ENCODE measurements at places on chromosomes 12 and 14. TPM values are rescaled to one million over a fixed set of nuclear protein-coding genes. Genes with fewer than 3 reads are reported as not detected.

DNA sequence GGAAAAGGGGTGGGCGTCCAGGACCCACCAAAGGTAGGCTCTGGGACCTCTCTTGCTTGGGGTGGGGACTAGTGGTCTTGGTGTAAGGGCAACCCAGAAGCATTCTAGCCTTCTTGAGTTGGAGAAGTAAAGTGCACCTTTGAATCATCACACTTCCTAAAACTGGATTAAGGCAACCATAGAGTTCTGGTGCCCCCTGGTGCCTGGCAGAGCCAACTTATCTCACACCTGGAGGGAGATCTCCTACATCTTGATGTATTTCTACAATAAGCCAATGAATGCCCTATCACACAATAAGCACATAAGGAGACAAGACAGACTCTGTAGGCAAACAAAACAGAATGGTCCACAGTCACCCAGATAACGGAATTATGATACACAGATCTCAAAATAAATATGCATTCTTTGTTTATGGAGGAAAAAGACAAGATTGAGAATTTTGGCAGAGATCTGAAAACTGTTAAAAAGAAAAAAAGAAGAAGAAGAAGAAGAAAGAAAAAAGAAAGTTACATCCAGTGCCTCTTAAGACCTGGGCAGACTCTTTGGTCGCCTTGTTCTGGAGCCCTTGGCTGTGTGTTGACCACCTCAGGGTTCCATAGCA, 95.9 kb upstream of the PPP2R5C start:
- H3K4me3 ChIP-seq = no peak overlapping the region
- H3K27me3 ChIP-seq = peaks cover 8% of the 10 kb centered on the region
- no peaks in the 10 kb centered on the region for H3K4me1 ChIP-seq
- no peak overlapping the region for H3K27ac ChIP-seq

GRCh38 chr12:26870491-26871419, 37.8 kb upstream of the ITPR2 start:
- H3K36me3 ChIP-seq = no peaks in the 10 kb centered on the region
- H3K27me3 ChIP-seq = no peaks in the 10 kb centered on the region
- no peak overlapping the region for H3K4me3 ChIP-seq
- DNase-seq = no peak
- peaks cover 5% of the 10 kb centered on the region for H3K4me1 ChIP-seq
- H3K27ac ChIP-seq = no peak overlapping the region

- H3K4me1 ChIP-seq = peaks cover 23% of the 10 kb centered on the region
- no peak for DNase-seq
- no peaks in the 10 kb centered on the region for H3K36me3 ChIP-seq
- no peak overlapping the region for H3K27ac ChIP-seq
These were observed 2.7 kb downstream of the APOLD1 start for GRCh38 chr12:12788131-12788530.

GRCh38 chr14:53748691-53749090, 207.9 kb downstream of the BMP4 start:
- H3K4me1 ChIP-seq = no peaks in the 10 kb centered on the region
- no peak overlapping the region for H3K4me3 ChIP-seq
- no peaks in the 10 kb centered on the region for H3K36me3 ChIP-seq
- DNase-seq = no peak
- no peak overlapping the region for H3K27ac ChIP-seq

GRCh38 chr14:90017371-90017770, 44.4 kb upstream of the KCNK13 start:
- no peaks in the 10 kb centered on the region for H3K27me3 ChIP-seq
- H3K27ac ChIP-seq = no peak overlapping the region
- H3K4me1 ChIP-seq = no peaks in the 10 kb centered on the region
- no peak for DNase-seq

- no peak overlapping the region for H3K4me3 ChIP-seq
- no peak overlapping the region for H3K27ac ChIP-seq
- H3K4me1 ChIP-seq = no peaks in the 10 kb centered on the region
- DNase-seq = no peak
These were observed 162.1 kb upstream of the AVPR1A start for GRCh38 chr12:63313139-63313538.

- H3K36me3 ChIP-seq = no peaks in the 10 kb centered on the region
- no peaks in the 10 kb centered on the region for H3K27me3 ChIP-seq
- DNase-seq = no peak
- H3K27ac ChIP-seq = no peak overlapping the region
- H3K4me3 ChIP-seq = no peak overlapping the region
These were observed 137.6 kb downstream of the VRK1 start for GRCh38 chr14:96934638-96935330.

GRCh38 chr12:42815068-42815467, 225.5 kb upstream of the PRICKLE1 start:
- no peak overlapping the region for H3K4me3 ChIP-seq
- no peak overlapping the region for H3K27ac ChIP-seq
- H3K4me1 ChIP-seq = no peaks in the 10 kb centered on the region
- no peaks in the 10 kb centered on the region for H3K27me3 ChIP-seq

GRCh38 chr12:111412007-111412829, 6.5 kb downstream of the SH2B3 start:
- H3K27ac ChIP-seq = peak overlapping the region; percentile 24
- no peak overlapping the region for H3K4me3 ChIP-seq
- DNase-seq = no peak

- no peaks in the 10 kb centered on the region for H3K27me3 ChIP-seq
- H3K36me3 ChIP-seq = no peaks in the 10 kb centered on the region
- no peak overlapping the region for H3K4me3 ChIP-seq
- no peaks in the 10 kb centered on the region for H3K4me1 ChIP-seq
- H3K27ac ChIP-seq = no peak overlapping the region
These were observed 850.3 kb downstream of the GALC start for GRCh38 chr14:87142551-87143211.

DNA sequence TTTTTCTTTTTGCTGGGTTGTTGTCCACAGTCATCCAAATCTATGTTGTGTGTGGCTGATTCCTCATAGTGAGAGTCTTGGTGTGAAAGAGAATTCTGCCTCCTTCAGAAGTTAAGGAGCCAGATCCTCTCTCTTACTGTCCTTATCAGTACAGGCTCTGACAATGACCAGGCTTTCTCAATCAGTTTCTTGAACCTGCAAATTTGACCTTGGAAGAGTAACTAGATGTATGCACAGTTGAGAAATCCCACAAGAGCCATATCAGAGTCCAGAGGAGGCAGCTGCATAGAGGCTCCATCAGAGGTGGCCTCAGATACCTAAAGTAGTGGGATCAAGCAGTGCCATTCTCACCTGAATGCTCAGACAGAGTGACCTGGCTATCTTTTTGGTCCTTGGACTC, 5.5 kb upstream of the GALC start:
- no peak overlapping the region for H3K4me3 ChIP-seq
- no peaks in the 10 kb centered on the region for H3K36me3 ChIP-seq
- H3K27me3 ChIP-seq = no peaks in the 10 kb centered on the region
- peaks cover 43% of the 10 kb centered on the region for H3K4me1 ChIP-seq
- no peak for DNase-seq
- H3K27ac ChIP-seq = no peak overlapping the region

DNA sequence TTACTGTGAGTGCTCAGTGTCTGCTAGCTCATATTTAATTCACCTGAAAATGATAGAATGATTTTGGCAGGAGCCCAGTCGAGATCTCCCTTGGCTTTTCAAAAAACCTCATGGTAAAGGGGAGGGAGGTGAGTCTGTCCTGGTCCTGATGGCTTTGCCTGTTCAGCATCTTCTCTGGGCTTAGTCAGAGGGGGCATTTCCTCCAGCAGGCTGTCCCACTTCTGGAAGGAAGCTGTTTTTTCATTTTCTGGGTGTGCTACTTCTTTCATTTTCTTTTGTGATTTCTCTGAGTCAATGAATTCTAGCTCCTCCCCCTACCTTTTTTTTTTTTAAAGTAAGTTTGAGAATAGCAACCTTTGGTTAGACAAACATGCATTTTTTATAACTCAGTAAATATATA, 58.8 kb downstream of the TMX1 start:
- H3K4me1 ChIP-seq = no peaks in the 10 kb centered on the region
- H3K36me3 ChIP-seq = no peaks in the 10 kb centered on the region
- no peaks in the 10 kb centered on the region for H3K27me3 ChIP-seq
- no peak for DNase-seq
- no peak overlapping the region for H3K27ac ChIP-seq
- no peak overlapping the region for H3K4me3 ChIP-seq

DNA sequence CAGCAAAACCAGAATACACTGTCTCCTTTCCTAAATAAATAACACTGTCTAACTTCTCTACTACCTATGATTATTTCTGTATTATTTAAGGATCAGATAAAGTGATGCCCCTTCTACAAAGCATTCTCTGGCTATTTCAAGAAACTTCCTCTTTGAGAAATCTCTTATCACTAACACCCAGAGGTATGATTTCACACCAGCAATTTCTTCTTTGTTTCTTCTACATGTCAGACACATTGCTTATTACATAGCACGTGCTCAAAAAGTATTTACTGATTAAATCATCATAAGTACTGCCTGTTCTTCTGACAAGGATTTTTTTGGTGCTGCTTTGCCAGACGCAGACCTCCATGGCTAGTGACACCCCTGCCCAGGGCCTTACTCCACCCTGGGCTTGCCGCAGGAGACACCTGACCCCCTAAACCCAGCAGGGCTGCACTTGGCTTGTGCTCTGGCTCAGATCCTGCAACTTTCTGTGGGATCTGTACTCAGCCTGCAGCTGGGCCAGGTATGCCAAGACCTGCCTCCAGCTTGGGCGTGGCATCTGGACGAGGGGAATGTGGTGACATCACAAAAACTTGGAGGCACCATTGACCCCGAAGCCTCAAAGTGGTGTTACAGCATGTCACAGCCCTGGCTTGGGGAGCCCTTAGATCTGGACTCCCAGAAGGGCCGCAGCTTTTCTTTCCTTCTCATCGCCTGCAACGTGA, 15.4 kb upstream of the HIGD1C start:
- no peaks in the 10 kb centered on the region for H3K27me3 ChIP-seq
- H3K36me3 ChIP-seq = no peaks in the 10 kb centered on the region
- H3K4me1 ChIP-seq = no peaks in the 10 kb centered on the region
- DNase-seq = no peak

- no peaks in the 10 kb centered on the region for H3K4me1 ChIP-seq
- no peak for DNase-seq
- no peak overlapping the region for H3K27ac ChIP-seq
- H3K36me3 ChIP-seq = no peaks in the 10 kb centered on the region
These were observed 694.5 kb downstream of the VRK1 start for GRCh38 chr14:97491697-97492096.

- H3K4me3 ChIP-seq = no peak overlapping the region
- no peaks in the 10 kb centered on the region for H3K36me3 ChIP-seq
- H3K27me3 ChIP-seq = peaks cover 5% of the 10 kb centered on the region
- no peaks in the 10 kb centered on the region for H3K4me1 ChIP-seq
These were observed 61.7 kb upstream of the OVCH1 start for GRCh38 chr12:29559198-29559597.

PPP1R36 gene
- total RNA-seq = 0.22 TPM

PRKCH gene
- 165 TPM for total RNA-seq

DLGAP5 gene
- total RNA-seq = 36.0 TPM

GPR132 gene
- 52.0 TPM for total RNA-seq

SLC5A8 gene
- total RNA-seq = not detected

KIF5A gene
- 1.8 TPM for total RNA-seq
